ENCODE measurements at places on chromosomes 11 and 22.

DNA sequence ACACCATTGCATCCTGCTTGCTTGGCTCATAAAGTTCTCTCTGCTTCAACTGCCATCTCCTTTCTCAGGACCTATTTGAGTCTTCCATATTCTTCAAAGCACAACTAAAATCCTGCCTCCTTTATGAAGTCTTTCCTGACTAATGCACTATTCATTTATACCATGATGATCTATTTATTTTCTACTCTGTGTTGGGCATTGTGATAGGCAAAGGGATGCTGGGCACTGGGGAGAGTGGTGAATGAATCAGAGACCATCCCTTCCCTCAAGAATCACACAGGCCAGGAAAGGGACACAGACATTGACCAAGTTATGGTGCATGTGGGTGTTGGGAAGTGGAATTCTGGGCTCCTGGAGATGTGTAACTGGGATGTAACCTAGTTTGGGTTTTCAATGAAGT lies 86.9 kb downstream of the CACNG2 start:
- DNase-seq, result no peak

- no peak for DNase-seq
Measured at GRCh38 chr22:39641660-39642310, 71.2 kb downstream of the CACNA1I start.

- no peak for DNase-seq
Measured at GRCh38 chr22:24304062-24304675, 33.5 kb downstream of the SPECC1L start.

DNA sequence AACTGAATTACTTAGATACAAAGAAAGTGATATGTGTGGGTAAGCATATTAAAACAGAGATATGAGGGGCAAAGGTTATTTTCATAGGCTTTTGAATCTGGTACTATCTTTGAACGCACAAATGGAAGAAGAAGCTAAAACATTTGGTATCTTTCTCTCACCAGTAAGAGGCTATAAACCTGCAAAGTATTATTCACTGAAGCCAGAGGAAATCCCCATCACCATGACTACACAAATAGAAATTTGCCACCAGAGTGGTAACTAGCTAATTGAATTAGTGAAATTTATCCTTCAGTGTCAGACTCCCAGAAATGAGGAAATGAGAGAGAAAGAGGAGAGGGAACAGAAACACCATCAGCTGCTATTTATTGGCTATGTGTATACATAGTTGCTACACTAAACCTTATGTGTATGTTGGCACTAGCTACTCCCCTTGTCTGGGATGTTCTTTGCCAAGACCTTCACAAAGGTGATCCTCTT lies 503.4 kb downstream of the DLG2 start:
- no peak for DNase-seq

GRCh38 chr11:33987975-33988580 lies 63.5 kb upstream of the CAPRIN1 start:
- DNase-seq, result peak; percentile 22

GRCh38 chr11:9609002-9609759 lies 35.7 kb downstream of the WEE1 start:
- no peak for DNase-seq

DNA sequence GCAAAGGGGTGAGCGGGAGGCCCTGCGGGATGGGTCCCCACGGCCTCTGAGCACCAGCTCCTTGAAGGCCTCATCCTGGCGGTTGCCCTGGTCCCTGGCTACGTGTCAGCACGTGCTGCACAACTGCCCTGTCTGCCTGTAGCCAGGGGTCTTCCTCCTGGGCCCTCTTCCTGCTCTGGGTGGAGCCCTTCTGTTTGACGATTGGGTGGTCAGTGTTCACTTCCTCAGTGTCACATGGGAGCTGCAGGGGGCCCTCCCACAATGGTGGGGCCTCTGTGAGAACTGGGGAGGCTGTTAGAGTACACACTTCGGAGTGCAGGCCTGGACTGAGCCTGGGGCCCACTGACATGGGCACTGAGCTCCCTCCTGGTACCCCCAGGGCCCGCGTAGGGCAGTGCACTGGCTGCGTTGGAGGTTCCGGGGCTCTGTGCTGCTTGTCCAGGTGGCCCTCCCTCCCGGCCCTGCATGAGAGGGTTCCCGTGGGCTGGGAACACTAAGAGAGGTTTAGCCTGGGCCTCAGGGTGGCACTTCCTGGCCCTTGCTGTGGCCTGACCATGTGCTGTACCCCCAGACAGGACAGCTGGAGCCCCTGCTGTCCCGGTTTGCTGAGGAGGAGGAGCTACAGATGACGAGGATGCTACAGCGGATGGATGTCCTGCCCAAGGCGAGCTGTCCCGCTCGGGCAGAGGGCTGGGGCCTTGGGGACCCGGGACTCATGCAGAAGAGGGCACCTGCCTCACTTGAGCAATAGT lies 13.8 kb downstream of the DGCR6L start:
- no peak for DNase-seq

- DNase-seq, result no peak
Measured at GRCh38 chr11:46200537-46201281, 76.8 kb upstream of the CREB3L1 start.

DNA sequence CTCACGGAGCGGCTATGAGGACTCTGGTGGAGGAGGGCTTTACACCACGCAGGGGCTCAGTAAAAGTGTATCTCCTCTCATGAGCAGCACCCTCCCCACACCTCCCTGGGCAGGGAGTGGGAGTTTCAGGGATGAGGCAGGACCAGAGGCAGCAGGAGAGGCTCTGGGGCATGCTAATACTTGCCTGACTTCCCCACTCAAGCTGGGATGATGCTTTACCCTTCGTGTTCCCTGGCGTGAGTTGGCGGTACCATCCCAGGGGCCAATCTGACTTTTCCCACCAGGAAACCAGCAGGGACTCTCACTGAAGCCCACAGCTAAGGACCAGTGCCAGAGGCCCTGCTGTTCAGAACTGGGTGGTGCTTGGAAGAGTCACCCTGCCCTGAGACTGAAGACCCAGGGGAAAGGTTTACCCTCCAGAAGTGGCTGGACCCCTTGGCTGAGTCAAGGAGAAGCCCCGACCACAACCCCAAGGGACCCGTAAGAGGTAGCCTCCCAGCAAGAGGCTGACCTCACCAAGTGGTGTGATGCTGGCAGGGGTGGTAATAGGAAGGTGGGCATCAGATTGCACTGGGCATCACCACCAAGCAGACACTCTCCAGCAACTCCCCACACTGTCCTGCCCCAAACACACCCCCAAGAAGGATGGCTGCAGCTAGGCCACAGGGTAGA lies 65.6 kb downstream of the THAP12 start:
- DNase-seq, result no peak

GRCh38 chr11:104060820-104061219 lies 24.4 kb downstream of the DDI1 start:
- no peak for DNase-seq

- no peak for DNase-seq
Measured at GRCh38 chr11:120180551-120181232, 30.1 kb upstream of the OAF start.

GRCh38 chr22:44825310-44826150 lies 73.2 kb downstream of the ARHGAP8 start:
- DNase-seq, result no peak

GRCh38 chr11:64858467-64859263 lies 14.2 kb upstream of the CDC42BPG start:
- no peak for DNase-seq

GRCh38 chr22:31695423-31695822 lies 33.4 kb upstream of the PISD start:
- no peak for DNase-seq

DNA sequence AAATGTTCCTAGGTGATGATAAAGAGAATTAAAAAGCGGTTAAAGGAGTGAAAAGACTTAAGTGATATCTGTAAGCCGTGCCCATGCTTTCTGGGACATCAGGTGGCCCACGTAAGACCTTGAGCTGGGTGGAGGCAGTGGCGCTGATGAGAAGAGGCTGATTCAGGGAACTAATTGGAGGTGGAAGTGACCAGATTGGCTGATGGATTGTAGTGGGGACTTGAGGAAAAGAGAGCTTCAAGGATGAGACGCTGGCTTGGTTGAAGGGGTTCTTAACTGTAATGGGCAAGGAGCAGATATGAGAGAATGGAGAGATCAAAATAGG lies 69.1 kb upstream of the EP300 start:
- DNase-seq, result no peak

- DNase-seq, result no peak
Measured at GRCh38 chr11:130722401-130722800, 193.9 kb downstream of the SNX19 start.

GRCh38 chr11:37786214-37786755 lies 1188.2 kb upstream of the RAG2 start:
- DNase-seq, result no peak

DNA sequence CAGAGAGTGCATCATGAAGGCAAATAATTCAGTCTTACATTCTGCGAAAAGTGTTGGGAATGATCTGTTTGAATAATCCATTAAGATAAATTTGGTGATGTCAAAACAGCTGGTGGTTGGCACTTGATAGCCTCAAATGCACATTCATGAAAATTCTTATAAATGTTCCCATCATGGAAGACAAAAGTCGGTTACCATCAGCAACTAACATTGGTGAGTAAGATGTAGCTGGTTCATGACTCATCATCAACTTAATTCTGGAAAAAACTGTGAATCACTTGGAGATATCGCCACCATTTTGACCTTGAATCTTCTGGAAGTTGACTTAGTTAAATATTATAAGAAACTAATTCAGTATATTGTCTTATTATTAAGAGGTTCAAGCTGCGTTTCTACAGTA lies 11.2 kb downstream of the CRYBB1 start:
- no peak for DNase-seq

GRCh38 chr11:36041988-36042611 lies 98.2 kb downstream of the LDLRAD3 start:
- no peak for DNase-seq

- DNase-seq, result no peak
Measured at GRCh38 chr11:64649291-64649697, 58.3 kb downstream of the SLC22A12 start.

GRCh38 chr11:63914896-63915691 lies 1.9 kb downstream of the RCOR2 start:
- no peak for DNase-seq

GRCh38 chr11:131690362-131690761 lies 319.9 kb downstream of the NTM start:
- DNase-seq, result no peak

- DNase-seq, result no peak
Measured at GRCh38 chr22:48372390-48372789, 1455.3 kb downstream of the BRD1 start.

DNA sequence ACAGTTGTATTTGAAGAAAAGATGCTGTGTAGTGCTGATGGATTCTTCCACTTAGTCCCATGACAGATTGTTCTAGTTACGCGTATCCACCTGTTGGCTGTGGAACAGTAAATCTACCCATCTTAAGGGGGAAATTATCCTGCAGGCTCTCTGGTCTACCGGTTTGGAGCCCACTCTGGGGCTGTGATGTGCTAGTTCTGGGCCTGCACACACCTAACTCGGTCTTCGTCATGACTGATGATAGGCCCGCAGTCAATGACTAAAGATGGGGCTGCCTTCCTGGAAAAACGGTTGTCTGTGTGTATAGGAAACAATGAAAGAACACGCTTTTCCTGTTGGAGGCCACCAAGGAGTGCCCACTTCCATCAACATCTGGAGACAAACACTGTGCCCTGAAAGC lies 6.2 kb upstream of the RBM4B start:
- DNase-seq, result no peak

DNA sequence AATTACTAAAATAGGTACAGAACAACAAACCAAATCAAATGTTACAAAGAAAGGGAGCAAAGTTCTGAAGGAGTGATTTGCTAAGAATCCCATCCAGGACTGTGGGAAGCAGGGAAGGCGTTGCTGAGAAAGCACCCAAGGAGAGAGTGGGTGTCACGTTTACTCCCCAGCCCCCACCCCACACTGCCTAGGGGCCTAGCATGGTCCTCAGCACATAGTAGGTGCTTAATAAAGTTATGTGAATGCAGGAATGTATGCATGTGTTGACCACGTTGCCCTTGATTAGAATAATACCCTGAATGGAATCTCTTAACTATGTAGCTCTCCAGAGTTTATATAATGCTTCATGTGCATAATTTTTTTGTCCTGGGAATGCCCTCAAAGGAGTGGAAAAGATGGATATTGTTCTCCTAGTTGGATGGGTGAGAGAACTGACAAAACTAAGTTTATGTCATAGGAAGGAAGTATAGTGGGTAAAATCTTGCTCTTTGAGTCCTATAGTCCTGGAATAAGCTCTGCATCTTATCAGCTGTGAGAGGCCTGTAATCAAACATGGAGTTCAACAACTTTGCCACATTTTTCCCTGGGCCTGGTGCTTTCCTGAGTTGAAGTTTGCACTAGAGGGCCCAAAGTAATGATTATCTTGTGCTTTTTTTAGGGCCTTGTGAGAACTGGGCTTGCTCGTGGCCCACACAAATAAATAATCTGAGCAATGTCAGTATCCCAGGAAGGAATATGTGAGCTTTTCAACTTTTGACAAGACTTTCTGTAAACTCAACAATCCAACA lies 53.8 kb upstream of the LMO2 start:
- no peak for DNase-seq

GRCh38 chr11:116853461-116854073 lies 16.1 kb upstream of the APOA1 start:
- DNase-seq, result peak; percentile 17

- no peak for DNase-seq
Measured at GRCh38 chr11:63012839-63013238, 2.8 kb downstream of the SLC22A8 start.

GRCh38 chr11:18934195-18934814 lies 4.9 kb downstream of the MRGPRX1 start:
- no peak for DNase-seq

GRCh38 chr22:48712558-48713271 lies 1115.0 kb downstream of the BRD1 start:
- no peak for DNase-seq

DNA sequence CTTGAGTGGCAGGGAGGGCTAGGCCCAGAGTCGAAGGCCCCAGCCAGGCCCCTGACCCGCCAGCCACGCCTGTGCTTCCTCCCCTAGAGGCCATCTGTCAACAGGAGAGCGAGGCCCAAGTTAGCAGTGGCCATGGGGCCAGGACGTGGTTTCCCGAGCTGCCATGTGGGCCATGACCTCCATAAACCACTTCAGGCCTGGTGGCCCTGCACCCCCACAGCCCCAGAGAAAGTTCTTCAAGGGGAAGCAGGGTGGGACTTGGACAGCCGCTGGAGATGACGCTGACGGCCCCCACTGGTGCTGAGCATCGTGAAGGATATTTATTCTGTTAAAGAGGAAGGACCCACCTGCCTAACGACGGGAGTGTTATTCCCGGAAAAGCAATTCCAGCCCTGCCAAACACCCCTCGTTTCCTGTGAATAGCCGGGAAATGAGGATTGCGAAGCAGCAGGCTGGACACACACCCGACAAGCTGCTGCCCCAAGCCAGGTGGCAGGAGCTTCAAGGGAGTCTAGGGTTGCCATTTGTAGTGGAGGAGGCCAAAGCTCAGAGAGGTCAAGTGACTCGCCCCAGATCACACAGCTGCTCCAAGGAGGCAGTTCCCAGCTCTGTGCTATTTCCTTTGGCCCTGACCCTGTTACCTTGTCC lies 12.8 kb downstream of the PRR5 start:
- no peak for DNase-seq

- no peak for DNase-seq
Measured at GRCh38 chr11:63609971-63610580, 4.2 kb downstream of the PLAAT3 start.
